ENCODE measurements at places on chromosomes 7 and 10.

- DNase-seq: no peak
These were observed 488.8 kb upstream of the ZMIZ1 start for GRCh38 chr10:78579995-78580394.

DNA sequence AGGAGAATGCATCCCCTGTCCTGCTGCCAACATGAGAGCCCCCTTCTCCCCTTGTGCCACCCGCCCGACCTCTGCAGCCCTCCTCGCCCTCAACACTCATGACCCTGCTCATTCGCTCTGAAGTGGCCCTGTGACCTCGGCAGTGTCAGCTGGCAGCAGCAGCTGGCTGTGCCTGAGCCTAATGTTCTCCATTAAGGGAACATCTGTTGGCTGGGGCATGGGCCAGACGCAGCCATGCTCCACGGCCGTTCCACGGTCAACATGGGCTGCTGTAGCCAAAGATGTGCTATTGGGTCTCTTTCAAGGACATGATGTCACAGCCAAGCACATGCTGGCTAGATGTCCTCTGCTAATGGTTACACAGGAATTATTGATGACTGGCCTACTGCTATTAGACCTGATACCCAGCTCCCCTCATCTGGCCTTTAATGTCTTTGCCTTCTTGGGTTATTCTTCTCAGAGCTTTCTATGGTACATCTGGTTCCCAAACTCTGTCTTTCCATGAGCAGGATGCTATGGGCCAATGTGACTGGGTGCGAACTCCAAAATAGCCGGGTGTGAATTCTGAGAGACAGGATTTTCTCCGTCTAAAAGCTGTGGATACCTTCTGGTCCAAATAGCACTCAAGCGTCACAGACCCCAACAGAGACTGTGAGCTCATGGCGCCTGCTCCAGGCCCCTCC lies 22.4 kb downstream of the ADCYAP1R1 start:
- no peak for DNase-seq

DNA sequence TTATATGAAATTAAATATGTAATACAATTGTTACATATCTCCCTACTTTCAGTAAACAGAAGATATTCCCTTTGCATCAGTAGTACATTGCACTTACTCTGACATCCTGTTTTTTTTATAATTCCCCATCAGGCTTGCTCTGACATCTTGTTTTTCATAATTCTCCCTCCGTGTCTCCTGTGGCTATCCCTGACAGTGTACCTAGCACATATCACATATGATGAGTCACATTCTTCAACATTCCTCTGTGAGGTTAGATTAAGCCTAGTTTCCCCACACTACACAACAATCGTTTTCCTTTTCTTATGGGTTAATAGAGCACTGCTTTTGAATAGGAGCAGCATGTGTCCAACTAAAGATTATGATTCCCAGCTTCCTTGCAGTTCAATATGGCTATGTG lies 250.6 kb upstream of the NPVF start:
- DNase-seq: no peak

DNA sequence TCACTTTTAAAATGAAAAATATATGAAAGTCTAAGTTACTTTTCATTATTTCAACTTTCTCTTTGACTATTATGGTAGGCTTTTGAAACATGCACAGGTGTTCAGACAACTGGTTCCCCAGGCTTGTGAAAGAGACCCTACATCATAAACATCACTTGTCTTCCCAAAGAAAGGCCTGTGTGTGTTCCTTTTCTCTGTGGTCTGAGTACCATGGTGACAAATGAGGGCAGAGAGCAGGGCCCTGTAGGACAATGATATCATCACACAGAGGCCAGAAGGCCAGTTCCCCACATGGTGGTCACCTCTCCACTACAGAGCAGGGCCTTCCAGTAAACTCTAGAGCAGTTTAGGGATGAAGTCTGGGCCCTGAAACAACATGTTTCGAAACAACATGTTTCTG lies 288.8 kb downstream of the USP6NL start:
- no peak for DNase-seq

GRCh38 chr7:98795741-98796493 lies 73.9 kb downstream of the TMEM130 start:
- no peak for DNase-seq

DNA sequence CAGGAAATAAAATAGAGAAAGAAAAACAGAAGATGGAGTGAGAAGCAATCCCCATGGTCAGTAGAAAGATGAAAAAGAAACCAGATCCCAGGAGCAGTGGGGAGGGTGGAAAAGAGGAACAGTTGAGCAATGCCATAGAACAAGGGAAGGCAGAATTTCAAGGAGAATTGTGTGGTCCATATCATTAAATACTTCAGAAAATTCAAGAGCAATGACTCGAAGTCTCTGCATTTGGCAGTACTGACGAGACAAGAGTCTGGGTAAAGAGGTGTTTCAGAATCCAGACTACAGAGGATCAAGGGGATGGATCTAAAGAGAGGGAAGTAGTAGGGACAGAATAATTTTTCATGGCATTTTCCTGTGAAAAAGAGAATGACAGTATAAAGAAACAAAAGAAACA lies 512.6 kb downstream of the PHTF2 start:
- DNase-seq: no peak

GRCh38 chr7:91251877-91252276 lies 12.4 kb upstream of the FZD1 start:
- DNase-seq: no peak

DNA sequence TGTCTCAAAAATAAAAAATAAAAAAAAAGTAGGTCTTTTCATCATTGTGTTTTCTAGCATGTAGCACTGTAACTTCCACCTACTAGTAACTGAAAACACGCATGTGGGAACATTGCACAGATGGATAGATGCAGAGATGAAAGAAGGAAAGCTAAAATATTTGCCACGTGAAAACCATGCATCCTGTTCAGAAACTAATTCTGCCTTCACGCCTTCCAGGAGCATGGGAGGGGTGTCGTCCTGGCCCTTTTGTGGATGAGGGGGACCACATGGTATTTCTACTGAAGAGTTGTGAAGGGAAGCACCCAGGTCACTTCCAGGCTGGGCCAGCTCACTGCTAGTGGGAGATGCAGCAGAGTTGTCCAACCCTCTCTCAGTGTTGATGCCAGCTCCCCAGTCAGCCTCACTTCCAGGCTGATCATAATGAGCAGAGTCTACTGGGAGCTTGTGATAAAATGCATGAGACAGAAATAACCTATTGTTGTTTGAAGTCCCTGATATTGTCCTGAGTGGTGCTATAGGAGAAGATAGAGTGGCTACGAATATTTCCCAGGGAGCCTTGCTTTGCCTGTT lies 287.1 kb upstream of the CELF2 start:
- no peak for DNase-seq

GRCh38 chr7:128303133-128303532 lies 40.6 kb downstream of the RBM28 start:
- no peak for DNase-seq

DNA sequence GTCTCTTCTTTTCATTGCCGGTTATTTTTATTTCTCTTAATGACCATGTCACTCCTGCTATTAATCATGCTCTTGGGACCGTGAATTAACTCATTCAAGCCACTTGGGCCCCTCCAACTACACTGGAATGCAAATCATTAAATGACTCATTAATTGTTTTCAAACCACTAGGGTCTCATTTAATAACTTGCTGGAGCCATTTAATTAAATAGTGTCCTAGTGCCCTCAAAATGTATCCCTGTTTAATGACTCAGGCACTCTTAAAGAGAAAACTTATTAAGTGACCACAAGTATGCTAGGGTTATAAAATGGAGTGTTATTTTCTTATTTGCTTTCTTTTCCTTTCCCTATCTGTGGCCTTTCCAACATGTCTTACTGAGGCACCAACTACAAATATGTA lies 73.0 kb downstream of the PLXDC2 start:
- DNase-seq: no peak

- DNase-seq: no peak
These were observed 23.2 kb downstream of the CREB3L2 start for GRCh38 chr7:137978464-137979237.

- DNase-seq: no peak
These were observed 87.1 kb downstream of the HECW1 start for GRCh38 chr7:43199371-43200160.

GRCh38 chr10:99457813-99458212 lies 27.4 kb upstream of the GOT1 start:
- DNase-seq: no peak

GRCh38 chr7:29783671-29784070 lies 22.6 kb upstream of the WIPF3 start:
- no peak for DNase-seq

DNA sequence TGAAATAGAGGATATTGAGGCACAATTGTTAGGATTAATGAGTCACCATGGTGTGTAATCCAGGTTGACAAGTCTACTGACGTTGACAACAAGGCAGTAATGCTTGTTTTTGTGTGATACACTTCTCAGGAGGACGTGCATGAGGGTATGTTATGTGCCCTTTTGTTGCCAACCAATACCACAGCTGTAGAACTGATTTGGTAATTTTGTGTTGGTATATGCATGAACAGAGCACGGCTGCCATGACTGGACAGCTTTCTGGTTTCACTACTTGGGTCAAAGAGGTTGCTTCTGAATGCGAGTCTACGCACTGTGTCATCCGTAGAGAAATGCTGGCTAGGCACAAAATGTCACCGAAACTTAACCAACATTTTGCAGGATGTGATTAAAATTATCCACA lies 32.9 kb downstream of the PHTF2 start:
- DNase-seq: no peak

GRCh38 chr10:113407218-113407617 lies 145.6 kb upstream of the HABP2 start:
- no peak for DNase-seq

GRCh38 chr7:128113839-128114238 lies 82.6 kb upstream of the LRRC4 start:
- DNase-seq: no peak
